ENCODE measurements at places on chromosomes 1 and 21.

GRCh38 chr1:116947092-116947860, 37.6 kb downstream of the PTGFRN start:
- DNase-seq, result no peak

DNA sequence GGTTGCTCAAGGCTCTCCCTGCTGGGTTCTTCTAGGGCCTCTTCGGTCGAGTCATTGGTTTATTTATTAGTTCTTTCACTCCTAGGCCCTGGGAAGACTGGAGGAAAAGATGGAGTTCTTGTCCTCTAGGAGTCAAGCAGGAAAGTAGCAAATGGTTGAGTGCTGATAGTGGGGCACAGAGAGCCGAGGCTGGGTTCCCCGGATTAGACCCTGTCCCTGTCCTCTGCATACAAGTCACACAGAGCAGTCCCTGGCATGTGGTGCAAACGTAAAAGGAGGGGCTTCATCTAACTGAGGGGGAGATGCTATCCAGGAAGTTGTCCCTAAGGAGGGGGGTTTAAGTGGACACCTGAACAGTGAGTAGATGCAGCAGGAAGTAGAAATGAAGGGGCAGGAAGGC, 19.2 kb upstream of the KCNE2 start:
- no peak for DNase-seq

DNA sequence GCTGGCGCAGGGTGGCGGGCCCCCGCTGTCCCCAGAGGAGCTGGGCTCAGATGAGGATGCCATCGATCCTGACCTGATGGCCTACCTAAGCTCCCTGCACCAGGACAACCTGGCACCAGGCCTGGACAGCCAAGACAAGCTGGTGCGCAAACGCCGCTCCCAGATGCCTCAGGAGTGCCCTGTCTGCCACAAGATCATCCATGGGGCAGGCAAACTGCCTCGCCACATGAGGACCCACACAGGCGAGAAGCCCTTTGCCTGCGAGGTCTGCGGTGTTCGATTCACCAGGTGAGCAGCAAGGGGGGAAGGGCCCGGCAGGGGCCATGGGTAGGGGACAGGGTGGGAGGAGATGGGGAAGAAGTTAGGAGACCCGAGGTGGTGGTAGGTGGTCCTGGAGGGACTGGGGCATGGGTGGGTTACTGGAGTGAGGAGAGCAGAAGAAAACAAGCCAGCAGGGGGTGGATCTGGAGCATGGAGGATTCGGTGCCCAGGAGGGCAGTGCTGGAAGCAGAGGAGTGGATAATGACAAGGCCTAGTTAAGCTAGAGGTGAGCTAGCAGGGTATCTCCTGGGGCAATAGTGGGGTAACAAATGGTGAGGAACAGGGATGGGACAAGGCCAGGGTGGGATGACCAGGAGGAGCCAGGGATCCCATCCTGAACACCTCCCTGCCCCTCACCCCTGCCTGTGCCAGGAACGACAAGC, 13.1 kb downstream of the ZBTB7B start:
- no peak for DNase-seq

DNA sequence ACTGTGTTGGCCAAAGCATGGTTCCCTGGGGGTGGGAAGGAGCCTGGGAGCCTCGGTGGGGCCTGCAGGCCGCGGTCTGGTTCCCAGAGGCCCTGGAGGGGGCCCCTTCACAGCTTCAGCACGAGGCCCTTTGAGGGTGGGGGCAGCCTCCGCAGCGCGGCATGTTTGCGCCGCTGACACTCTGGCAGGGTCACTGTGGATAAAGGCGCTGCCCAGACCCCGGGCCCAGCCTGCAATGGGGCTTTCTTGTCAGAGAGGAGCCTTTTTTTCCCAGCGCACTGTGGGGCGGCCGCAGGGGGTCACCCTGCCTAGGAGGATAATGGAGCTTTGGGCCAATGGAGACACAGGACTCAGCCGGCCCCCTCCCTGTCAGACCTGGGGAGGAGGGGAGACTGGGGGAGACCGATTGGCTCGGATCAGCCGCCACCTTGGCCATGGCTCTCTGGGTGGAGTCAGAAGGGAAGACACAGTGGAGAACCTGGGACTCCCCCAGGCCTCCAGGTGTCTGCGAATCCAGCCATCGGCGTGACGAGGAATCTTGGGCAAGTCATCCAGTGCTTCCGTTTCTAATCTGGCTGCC, 26.0 kb downstream of the EPHB2 start:
- no peak for DNase-seq

- DNase-seq, result no peak
These were observed 79.6 kb downstream of the MAP3K21 start for GRCh38 chr1:233406994-233407631.

GRCh38 chr1:79682478-79682877, 675.9 kb upstream of the ADGRL4 start:
- DNase-seq, result no peak

- no peak for DNase-seq
These were observed 31.5 kb downstream of the SESN2 start for GRCh38 chr1:28290851-28291250.

- DNase-seq, result no peak
These were observed 61.5 kb upstream of the ATP1B1 start for GRCh38 chr1:169044971-169045370.

DNA sequence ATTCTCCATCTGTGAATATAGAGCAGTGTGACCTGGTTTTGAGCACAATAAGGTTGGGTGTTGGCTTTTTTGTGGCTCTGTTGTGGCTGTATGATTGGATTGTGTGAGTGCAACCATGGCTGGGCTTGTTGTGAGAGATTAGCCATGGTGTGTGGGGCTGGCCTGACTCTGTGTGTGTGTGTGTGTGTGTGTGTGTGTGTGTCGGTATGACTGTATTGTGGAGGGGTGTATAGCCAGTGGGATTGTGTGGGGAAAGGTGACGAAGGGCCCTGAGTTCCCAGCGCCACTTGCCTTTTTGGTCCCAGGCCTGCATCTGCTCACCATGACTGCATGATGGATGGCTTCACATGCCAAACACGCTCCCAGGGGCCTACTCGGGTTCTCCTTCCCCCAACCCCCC, 5.9 kb upstream of the SLC6A9 start:
- DNase-seq, result no peak

- DNase-seq, result no peak
These were observed 7.2 kb upstream of the ETV3L start for GRCh38 chr1:157106813-157107189.

- no peak for DNase-seq
These were observed 37.8 kb upstream of the COP1 start for GRCh38 chr1:176244851-176245250.

- no peak for DNase-seq
These were observed 16.1 kb downstream of the FH start for GRCh38 chr1:241503444-241503843.

DNA sequence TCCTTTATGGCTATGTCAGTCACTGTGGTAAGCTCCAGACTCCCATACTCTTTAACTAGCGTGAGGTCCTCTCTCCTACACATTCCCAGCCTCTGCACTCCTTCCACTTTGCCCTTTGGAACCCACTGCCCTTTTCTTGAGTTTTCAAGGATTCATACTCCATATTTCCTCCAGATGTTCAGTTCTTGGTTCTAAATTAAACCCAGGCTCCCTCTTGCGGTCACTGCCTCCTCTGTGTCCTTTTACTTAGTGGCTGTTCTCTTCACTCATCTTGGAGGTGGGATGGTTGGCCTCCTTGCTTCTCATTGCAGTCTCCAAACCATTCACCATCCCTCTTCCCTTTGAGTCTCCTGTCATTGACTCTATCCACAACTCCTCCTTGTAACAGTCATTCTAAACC, 208.1 kb downstream of the TGFB2 start:
- DNase-seq, result no peak

- no peak for DNase-seq
These were observed 18.6 kb upstream of the MAPKAPK2 start for GRCh38 chr1:206666031-206666561.

GRCh38 chr1:170692866-170693575, 29.1 kb downstream of the PRRX1 start:
- DNase-seq, result no peak

DNA sequence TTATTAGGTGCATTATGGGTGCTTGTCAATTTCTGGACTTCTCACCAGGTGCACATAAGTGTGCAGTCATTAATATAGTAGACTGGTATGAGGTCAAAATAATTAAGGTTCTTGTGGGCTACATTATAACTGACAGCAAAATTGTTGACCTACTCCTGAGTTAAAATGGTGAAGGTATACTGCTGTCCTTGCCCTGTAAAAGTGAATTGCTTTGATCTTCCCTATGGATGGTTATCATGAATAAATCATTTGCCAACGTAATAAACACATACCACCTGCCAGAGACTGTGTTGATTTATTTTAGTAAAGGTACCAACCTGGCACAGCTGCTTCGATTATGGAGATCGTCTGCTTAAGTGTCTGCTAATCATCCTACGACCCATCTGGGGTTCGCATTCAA, 201.6 kb upstream of the KCNK2 start:
- DNase-seq, result no peak

DNA sequence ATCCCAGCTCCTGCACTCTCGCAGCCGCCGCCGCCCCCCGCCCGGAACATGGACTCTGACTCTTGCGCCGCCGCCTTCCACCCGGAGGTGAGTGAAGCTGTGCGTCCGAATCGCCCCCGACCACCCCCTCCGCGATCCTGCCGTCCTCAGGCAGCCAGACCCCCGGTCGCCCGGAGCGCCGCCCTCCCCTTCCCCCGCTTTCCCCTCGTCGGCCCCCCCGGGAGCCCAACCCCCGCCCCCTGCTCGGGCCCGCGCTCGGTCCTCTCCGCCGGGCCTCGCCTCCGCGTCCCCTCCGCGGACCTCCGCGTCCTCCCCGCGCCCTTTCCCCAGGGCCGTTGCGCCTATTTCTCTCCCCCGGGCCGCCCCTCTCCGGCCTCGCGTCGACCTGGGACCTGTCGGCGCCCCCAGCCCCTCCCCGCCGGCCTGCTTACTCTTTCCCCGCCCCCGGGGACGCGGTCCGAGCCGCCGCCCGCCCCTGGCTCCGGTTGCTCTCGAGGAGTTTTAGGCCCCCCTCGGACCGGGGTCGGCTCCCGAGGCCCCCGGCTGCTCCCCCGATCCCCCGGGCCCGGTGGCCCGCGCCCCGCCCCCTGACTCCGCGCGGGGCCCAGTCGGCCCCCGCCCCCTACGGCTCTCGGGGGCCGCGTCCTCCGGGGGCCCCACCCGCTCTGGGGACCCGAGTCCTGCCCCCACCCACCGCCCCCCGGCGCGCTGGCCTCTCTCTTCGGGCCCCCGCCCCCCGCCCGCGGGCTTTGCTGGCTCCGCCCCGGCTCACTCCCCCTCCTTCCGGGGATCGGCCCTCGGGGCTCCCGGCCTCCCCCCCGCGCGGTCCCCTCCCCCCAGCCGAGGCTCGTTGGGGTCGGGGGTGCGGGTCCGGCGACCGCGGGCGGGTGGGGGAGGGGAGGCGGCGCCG, 743 bp downstream of the PHF13 start:
- DNase-seq, result no peak

GRCh38 chr1:52662645-52663313, 29.8 kb downstream of the SHISAL2A start:
- DNase-seq, result peak; percentile 54

DNA sequence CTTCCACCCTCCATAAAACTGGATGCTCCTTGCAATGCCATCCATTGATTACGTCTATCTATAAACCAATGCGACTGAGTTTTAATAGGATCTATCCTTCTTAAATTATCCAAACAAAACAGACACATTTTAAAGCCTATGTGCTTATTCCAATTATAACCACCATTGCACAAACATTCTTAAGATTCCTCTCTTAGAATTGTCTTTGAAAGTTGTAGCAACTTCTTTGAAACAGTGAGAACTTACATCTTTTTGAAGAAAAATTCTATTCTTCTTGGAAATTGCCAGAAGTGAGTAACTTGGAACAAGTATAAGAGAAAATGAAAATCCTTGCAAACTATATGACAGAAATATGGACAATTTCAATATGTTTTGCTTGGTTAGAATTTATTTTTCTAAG, at the start of gene KRTAP26-1:
TSS of gene KRTAP26-1 (minus strand) at position 101 of the 400 bp plus-strand sequence. CDS start 280 bp downstream, outside the sequence.
- DNase-seq, result no peak

DNA sequence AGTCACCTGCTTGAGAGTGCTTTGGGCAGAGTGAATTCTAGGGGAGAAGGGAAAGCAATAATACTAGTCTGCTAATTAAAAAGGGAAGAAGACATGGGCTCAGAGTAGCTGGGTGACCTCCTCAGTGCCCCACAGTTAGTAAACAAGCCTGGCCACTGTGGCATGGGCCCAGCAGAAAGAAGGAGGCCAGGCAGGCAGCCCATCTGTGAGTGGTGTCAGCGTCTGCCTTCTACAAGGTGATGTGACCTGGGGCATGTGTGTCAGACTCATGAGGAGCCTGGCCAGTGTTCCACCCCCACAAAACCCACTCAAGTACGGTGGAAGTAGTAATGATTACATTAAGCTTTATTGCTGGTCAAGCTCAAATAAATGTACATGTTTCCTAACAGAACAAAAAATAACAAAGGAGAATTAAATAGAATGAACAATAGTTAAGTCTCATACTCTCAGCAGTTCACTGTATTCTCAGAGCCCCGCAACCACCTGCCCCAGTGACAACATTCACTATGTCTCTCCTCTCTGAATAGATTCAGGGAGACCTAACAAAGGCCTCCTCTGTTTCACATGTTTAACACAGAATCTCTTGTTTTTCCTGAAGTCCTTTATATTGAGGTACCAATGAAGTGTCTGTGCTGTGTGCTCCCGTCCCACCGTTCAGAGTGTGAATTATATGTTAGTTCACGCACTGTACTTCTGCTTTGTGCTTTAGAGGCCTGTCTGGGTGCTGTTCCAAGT, 32.5 kb downstream of the SLC22A15 start:
- no peak for DNase-seq

DNA sequence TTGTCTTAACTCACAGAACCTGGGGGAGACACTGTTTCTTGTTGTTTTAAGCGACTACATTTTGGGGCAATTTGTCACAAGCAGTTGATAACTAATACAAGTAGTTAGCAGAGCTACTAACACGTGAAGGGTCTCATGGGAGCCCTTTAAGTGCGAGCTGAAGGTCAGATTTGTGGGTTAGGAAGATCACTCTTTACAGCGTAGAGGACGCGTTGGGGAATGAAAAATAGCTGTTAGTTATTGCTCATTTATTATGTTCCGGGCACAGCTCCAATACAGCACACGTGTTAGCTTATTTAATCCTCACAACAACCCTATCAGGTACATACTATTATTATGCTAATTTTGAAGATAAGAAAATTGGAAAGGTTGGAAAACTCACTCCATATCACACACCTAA, 95.9 kb downstream of the ACTL8 start:
- DNase-seq, result no peak
